GM23248 (cell line): ENCODE measurements at places on chromosomes 7 and 10.

GRCh38 chr7:54559401-54559800 lies 17.2 kb downstream of the VSTM2A start:
- DNase-seq: no peak

DNA sequence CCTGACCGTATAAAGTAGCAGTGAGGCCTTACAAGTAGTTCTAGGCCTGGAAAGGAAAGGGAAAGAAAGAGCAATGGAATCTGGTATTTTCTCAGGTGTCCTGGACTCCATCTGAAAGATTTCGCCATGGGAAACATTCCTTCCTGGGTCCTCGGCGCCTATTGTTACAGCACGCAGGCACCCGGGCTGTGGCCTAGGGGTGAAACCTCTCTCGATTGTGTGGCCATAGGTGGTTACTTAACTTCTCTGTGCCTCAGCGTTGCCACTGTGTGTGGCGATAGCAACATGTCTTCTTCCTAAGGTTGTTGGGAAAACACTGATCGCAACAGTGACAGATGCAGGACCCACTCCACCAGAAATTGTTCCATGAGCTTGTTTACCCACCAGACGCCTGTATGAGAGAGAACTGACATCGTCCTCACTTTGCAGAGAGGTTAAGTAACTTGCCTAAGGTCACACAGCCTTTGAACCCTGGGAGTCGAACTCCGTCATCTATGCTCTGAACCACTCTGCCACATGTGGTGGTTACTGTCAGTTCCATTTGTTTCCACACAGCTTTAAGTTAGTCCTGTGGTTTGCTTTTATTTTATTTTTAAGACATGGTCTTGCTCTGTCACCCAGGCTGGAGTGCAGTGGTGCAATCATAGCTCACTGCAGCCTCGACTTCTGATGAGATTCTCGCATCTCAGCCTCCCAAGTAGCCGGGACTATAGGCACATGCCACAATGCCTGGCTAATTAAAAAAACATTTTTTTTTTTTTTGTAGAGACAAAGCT lies 73.4 kb downstream of the LHPP start:
- DNase-seq: no peak

GRCh38 chr7:96701258-96701657 lies 8.4 kb downstream of the SEM1 start:
- DNase-seq: no peak

DNA sequence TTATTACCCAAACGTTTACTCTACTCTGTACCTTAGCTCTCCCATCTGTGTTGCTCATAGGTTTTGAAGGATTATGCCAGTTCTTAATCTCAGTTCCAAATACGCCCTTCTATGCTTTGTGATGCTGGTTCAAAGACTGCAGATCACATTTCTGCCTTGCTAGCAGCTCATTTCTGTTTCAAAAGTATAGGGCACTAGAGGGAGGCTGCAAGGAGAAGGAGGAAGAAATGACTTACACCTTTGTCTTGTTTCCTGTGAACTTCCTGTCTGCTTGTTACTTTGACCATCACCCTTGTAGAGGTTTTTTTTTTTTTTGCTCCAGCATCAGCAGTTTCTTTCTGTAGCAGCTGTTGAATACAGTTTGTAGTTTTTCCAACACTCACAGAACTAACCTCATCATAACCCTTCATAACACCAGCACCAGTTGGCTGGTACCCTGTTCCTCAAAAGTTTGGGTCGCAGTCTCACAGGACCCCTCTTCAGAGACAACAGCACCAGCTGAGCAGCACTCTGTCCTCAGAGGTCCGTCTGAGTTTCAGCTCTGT lies 16.5 kb downstream of the SLK start:
- DNase-seq: peak; percentile 10

DNA sequence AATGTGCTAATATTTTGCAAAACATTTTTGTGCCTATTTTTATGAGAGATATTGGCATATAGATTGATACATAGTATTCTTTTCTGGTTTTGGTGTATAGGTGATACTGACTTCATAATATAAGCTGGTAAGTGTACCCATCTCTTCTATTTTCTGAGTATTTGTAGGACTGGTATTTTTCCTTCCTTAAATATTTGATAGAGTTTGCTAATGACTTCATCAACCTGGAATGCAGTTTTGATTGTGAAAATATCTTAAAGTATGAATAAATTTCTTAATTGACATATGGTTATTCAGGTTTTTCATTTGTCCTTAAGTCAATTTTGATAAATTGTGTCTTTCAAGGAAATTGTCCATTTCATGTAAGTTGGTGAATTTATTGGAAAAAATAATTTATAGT lies 6.1 kb upstream of the SCRN1 start:
- no peak for DNase-seq

DNA sequence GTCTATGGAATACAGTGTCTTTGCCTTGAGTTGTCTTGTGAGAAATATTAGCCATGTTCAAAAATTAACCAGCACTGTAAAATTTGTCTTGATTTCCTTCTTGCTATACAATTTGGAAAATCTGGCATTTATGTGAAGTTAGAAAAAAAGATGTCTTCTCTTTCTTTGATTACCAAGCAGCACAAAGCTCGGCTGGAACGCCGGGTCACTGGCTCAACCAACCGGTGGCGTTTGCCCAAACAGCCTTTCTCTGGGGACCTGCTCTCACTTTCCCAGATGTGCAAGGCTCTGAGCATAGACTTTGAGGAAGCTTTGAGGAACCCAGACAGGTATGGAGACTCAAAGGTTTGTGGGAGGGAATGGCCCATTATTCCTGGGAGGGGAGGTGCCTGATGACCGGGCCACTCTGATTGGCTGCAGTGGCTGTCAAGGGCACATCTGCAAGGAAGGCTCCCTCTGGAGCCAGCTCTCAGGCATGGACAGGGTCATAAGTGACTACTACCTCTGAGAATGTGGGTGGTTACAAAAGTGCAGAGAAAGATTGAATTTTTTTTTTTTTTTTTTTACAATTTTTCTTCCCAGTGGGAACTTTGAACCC lies 5.6 kb downstream of the BTBD16 start:
- DNase-seq: peak; percentile 60

GRCh38 chr10:116398224-116398623 lies 29.4 kb upstream of the PNLIPRP3 start:
- DNase-seq: no peak

DNA sequence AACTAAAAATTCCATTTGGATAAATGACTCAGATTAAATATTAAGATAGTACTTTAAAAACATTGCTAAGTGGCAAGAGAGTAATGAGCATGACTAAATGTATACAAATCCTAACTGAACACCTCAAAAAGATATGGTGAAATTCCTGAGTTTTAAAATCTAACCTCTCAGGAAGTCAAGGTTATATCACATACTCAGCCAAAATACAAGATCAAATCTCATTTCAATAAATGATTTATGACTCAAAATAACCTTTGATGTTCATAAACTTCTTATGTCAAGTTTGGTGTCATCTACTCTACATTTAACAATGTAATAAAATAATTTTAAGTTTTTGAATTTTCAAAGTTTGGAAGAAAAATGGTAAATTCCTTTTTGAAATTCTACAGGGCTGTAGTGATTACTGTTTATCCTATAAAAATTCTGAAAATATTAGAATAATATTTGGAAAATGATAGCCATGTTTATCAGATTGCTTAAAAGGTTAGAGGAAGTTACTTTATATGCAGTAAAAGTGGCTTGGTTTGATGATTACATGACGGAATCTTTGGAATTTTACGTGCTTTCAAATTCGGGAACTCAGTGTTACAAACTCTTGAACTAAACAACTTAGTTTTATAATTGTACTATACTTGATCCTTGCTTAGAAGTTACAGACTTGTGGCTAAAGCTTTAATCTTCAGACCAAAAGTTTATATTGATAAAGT lies 43.7 kb downstream of the ASZ1 start:
- DNase-seq: no peak

DNA sequence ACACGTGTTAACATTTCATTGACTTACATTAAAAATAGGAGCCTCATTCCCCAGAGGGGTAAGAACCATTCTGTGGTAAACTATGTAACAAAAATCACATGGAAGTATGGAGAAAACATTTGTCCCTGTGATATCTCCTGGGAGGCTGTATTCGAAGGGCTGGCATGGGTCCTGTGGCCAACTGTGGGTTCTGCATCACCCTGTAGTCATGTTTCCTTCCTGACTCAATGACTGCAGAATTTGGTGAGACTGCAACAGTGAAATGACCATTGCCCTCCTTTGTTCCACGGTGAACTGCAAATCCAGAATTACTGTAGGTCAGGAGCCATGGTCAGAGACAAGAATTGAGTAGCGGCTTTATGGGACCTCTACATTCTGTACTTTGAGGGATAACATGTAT lies 3.6 kb upstream of the ZEB1 start:
- DNase-seq: peak; percentile 95

GRCh38 chr7:128084896-128085608 lies 53.8 kb upstream of the LRRC4 start:
- DNase-seq: no peak

- no peak for DNase-seq
Observed at GRCh38 chr10:80579181-80579763, 41.6 kb downstream of the SH2D4B start.

DNA sequence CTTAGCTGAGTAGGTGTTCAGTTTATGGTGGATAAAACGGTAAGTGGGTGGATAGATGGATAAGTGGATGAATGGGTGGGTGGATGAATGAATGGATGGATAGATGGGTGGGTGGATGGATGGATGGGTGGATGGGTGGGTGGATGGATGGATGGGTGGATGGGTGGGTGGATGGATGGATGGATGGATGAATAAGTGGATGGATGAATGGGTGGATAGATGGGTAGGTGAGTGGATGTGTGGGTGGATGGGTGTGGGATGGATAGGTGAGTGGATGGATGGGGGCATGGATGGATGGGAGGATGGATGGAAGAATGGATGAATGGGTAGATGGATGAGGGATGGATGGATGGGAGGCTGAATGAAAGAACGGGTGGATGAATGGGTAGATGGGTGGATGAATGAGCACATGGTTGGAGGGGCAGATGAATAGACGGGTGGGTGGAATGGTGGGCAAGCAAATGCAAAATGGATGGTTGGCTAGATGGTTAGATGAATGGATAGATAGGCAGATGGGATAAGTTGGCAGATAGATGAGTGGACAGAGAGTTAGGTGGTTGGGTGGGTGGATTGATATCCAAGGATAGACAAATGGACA lies 25.7 kb downstream of the ELN start:
- DNase-seq: no peak

- no peak for DNase-seq
Observed at GRCh38 chr7:103687951-103688350, 241.9 kb upstream of the SLC26A5 start.

GRCh38 chr10:116765648-116766081 lies 23.3 kb upstream of the HSPA12A start:
- DNase-seq: no peak

GRCh38 chr7:121752706-121753105 lies 120.3 kb upstream of the PTPRZ1 start:
- DNase-seq: peak; percentile 46

- DNase-seq: no peak
Observed at GRCh38 chr10:86744067-86744725, 12.2 kb upstream of the BMPR1A start.

GRCh38 chr10:42768581-42769152 lies 13.9 kb upstream of the BMS1 start:
- no peak for DNase-seq

- peak; percentile 37 for DNase-seq
Observed at GRCh38 chr7:36045326-36045725, 107.7 kb upstream of the EEPD1 start.

DNA sequence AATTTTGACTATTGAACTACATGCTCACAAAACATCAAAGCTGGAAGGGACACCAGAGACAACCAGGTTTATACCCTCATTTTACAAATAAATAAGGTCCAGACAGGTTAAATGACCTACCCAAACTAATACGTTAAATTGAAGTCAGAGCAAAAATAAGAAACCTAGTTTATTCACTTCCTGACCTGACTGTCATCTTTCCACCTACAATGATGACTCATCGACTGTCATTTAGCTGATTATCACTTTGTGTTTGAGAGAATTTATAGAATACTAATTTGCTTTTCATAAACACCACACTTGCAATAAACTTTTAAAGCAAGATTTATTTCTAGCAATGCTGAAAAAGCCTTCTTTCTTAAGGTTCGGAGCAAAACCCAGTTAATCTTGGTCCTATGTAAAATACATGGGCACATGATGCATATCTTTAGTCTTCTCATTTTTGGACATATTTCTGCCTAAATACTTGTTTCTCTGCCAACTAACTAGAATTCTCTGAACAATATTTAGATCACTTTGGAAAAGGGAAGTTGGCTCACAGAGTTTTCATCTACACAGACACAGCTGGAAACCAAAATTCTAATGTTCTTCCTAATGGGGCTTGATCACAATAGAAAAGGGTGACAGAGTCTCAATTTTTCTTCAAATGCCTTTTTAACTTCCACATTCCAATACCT lies 16.7 kb upstream of the LRRN3 start:
- peak; percentile 37 for DNase-seq

DNA sequence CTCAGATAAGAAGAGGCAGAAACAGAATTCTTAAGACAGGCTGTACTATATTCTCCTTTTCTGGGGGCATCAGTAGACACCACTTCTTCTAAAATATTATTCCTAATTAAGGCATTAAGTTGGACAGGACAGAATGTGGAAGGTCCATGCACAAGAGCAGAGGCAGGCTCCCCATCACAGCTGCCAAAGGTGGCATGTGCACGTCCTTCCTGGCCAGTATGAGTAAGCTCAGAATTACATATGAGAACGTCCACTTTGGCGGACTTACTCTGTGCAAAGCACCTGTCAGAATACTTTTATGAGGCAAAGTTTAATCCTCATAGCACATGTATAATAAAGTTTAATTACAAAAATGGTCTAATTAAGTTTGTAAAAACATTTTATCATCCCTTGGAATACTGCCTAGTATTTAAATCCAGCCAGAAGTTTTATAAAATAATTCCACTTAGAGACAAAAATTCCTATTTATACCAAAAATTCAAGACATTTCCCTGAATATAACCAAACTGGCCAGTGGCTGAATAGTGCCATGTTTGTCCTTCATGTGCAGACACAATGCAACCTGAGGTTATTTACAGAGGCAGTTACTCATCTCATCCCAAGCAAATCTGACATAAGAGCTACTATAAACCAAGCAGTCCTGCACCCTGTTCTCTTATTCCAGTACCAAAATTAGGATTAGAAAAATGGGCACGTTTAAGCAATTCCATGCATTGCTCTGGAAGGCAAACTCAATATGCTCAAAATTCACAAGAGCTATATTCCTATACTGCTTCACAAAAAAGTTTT lies 65.5 kb downstream of the CACUL1 start:
- no peak for DNase-seq

GRCh38 chr10:122450353-122450990 lies 4.0 kb upstream of the ARMS2 start:
- no peak for DNase-seq

GRCh38 chr10:111316722-111317212 lies 239.9 kb downstream of the ADRA2A start:
- no peak for DNase-seq

- no peak for DNase-seq
Observed at GRCh38 chr10:93548376-93549071, 17.9 kb upstream of the FFAR4 start.

GRCh38 chr7:12646139-12646538 lies 41.3 kb upstream of the ARL4A start:
- DNase-seq: no peak
